ENCODE measurements at places on chromosomes 7 and 10.
A peak's percentile ranks its signal among the peaks of the same experiment; 100 is the strongest.

DNA sequence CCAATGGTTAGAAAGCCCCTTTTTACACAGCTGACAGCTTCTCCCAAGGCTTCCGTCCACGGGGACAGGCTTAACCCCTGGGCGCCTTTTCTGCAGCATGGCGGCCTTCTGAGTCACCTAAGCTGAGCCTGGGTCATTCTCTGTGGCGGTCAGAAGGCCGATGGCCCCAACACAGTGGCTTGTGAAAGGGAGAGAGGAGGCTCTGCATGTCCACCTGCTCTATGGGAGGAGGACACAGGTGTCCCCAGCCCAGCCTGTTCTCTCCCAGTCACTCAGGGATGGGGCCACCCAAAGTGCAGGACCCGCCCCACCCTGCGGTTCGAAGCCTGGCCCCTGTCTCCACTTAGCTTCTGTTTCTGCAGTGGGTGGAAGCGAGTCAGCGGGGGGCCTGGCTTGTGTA, 20.4 kb upstream of the TTYH3 start:
- DNase-seq = no peak

DNA sequence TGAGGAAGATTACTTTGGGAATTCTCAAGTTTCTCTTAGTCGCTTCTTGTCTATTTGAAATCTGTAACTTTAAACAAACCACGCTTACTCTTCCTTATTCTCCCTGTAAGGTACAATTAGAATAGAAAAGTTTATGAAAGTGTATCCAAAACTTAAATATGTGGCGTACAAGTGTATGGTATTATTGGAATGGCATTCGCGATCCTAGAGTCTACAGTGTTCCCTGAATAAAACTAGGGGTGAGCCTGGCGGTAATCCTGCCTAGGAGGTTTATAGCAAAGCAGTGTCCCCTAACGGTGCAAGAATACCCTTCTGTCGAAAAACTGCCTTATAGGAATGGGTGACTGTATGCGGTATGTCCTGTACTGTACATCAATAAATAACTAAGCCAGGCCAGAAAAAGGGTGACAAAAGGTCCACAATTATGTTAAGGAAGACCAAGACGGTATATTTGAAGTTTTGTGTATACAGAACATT, 1.2 kb downstream of the TASOR2 start:
- no peak for DNase-seq

DNA sequence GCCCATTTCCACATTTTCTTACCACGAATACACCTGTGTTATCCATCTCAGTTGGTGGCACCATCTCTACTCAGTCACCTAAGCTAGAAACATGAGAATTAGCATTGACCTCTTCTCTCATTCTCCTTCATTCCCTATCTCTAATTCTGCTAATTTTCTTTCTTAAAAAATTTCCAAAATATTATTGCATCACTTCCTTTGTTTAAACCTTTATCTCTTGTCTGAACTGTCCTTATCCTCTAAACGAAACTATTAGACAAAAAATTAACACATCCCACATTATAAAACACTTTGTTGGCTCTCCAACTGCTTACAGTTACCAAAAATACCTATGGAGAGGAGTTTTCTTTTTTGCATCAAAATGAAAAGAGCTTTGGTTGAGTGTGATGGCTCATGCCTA, 18.3 kb downstream of the TAF3 start:
- DNase-seq = no peak

DNA sequence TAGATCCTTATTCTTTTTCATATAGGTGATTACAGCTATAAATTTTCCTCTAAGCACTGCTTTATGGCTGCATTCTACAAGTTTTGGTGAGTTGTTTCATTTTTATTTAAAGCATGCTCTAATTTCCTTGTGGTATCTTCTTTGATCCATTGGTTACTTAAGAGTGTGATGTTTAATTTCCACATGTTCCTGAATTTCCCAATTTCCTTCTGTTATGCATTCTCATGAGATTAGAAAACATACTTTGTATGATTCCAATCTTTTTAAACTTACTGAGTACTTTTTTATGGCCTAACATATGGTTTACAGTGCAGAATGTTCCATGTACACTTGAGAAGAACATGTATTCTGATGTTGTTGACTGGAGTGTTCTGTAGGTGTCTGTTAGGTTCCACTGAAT, 53.4 kb downstream of the MYL10 start:
- DNase-seq = no peak

DNA sequence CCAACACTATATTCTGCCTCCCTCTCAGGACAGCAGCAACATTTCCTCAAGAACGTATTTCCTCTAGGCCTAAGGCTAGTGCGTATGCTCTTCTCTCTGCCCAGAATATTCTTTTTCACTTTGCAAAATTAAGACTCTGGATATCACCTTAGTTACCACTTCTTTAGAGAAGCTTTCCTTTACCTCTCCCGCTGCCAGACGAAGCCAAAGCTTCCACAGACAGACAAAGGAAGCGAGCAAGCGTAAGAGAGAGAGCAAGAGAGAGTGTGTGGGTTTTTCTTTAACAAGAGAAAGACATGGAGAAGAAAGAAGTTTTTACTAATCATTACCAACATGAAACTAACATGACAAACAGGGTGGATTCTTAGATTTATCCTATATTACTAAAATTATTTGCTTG, 64.1 kb downstream of the P4HA1 start:
- no peak for DNase-seq

DNA sequence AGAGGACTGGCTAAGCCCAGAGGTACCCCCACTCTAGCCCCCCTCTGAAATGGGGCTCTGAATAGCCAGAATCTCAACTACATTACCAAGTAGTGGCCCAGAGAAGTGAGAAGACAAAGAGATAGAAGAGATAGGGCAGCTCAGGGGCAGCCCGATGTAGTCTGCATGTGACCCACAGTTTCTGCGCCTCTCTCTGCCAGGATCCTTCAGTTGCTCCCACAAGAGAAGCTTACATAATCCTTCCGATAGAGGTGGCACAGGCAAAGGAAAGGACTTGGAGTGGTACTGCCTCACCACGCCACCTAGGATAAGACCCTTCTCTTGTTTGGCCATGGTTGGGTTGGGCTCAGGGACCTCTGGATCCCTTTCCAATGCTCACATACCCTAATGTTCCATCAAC, 5.4 kb upstream of the PDE1C start:
- DNase-seq = no peak

DNA sequence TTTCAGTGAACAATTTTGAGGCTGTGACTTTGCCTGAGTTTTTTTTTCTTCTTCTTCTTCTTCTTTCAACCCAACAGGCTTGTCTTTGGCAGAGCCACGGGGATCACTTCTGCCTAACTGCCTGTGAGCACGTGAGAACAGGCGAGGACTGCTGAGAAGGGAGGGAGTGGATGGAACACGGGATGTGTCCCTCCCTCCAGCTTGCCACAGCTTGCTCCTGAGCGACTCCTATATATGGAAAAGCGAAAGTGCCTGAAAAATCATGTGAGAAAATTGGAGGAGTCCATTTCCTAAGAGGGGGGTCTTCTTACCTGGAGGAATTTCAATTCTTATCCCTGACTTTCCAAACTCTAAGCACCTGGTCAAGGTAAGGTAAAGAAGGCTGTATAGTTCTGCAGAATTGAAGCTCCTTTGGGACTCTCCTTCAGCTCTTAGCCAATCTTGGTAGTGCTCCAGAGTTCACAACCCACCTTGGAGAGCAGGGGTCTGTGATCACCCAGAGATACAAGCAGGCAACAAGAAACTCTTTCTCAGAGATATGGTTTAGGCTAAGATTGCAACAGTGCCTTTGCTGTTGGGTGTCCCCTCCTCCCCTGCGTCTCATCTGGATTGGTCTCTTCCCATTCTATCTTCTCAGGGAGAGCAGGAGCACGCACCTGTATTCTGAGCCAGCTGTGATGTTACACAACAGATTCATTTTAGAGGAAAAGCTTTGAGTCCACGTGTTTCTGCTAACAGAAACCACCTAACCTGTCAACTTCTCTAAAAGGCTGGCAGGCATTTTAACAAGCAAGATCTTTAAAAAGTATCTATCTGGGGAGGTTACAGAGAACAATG, at the start of gene MAT1A:
Gene MAT1A (minus strand): TSS at position 208 of the 837 bp plus-strand sequence. CDS start 235 bp downstream, outside the sequence.
- DNase-seq = no peak

DNA sequence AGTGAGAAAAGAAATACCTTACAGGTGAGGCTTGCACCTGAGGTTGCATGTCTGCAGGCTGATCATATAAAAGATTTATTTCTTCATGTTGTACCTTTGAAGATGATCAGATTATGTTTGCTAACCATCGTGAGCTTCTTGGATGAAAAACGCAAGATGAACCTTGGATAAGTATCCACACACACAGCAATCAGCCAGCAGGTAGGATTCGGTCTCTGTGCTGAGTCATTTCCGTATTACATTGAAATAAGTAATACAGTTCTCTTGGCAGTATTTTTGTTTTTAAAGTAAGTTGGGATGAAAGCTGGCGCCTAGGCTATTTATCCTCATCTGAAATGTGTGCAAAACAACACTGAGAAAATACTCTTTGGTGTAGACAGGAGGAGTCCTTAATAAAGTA, 109.0 kb upstream of the PRKCQ start:
- DNase-seq = no peak

DNA sequence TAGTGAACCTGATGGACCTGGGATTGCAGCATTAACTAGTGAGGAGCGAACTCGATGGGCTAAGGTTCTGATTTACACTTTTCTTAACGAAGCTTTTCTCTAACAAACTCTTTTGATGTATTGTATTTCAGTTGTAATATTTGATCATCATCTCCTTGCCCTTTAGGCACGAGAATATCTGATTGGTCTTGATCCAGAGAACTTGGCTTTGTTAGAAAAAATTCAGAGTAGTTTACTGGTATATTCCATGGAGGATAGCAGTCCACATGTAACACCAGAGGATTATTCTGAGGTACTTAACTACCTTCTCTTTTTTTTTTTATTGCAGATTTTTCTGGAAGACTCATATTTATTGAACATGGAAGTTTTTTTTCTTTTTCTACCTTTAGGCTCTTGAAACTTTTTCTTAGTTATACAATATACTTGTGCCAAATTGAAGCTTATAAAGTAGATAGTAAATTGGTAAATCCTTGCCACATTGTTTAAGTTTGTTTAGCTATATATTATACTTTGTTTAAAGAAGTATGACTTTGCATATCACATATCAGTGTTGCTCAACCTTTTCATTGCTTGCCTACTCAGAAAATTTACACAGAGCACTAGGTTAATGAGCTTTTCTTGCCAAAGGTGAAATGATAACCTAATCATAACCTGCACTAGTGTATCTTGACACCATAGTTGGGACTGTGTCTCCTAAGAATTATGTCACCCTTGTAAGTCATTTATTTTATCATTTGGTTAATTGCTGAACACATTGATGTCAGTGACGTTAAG, 30.4 kb downstream of the CROT start:
- no peak for DNase-seq

GRCh38 chr7:36291387-36292316, 98.0 kb upstream of the ANLN start:
- no peak for DNase-seq

GRCh38 chr7:98199131-98199530, 12.1 kb upstream of the BHLHA15 start:
- DNase-seq = no peak

- DNase-seq = no peak
Measured at GRCh38 chr7:111588065-111588433, 25.8 kb upstream of the IMMP2L start.

GRCh38 chr7:12716134-12716681, 28.8 kb downstream of the ARL4A start:
- no peak for DNase-seq

DNA sequence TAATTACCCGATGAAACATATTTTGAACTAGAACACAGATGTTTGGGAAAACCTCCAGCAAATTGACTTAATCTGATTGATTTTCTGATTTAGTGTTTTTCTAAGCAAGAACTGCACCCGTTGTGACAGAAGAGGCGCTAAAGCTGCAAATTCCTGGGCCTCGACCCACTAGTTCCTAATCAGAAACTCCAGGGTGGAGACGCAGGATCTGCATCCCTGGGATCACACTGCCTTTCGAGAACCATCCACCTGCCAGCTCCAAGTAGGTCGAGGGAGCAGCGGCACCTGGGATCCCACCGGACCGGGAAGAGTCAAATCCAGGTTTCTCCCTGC, 136.8 kb upstream of the CDCA7L start:
- no peak for DNase-seq

DNA sequence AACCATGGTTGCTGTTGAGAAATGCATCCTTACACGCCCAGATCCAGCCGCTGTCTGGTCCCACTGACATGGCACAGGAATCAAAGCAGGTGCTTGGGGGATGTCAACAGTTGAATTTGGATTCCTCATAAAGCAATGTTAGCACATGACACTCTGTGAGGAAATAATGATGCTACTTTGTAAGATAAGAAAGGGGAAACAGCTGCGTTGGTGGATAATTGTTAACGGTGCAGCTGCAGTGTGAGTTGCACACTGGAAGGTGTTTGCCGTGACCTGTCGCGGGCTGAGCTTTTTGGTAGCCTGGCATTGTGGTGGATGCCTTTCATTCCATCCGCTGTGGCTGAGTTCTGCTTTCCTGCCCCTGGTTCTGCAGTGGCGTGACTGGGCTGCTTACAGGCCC, 113.9 kb downstream of the MGMT start:
- DNase-seq = no peak

GRCh38 chr7:158587162-158588084, at the start of gene PTPRN2:
PTPRN2 (minus strand) TSS chr7:158587823.
- peak; percentile 41 for DNase-seq

GRCh38 chr7:94094298-94094697, 90.1 kb upstream of the BET1 start:
- no peak for DNase-seq

DNA sequence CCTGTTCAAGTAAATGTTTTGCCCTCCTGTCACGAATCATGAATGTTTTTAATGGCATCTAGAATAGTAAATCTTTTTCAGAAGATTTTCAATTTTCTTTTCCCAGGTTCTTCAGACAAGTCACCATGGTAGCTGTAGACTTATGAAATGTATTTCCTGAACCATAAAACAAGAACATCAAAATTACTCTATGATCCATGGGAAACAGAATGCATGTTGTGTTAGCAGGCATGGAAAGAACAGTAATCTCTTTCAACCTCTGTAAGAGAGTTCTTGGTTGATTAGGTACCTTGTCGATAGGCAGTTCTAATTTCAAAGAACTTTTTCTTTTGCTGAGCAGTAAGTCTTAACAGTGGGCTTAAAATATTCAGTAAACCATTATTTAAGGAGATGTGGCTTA, 17.6 kb downstream of the AKR1C1 start:
- no peak for DNase-seq

- no peak for DNase-seq
Measured at GRCh38 chr10:87960230-87960629, 96.8 kb downstream of the PTEN start.

GRCh38 chr10:68829521-68829920, 2.2 kb downstream of the STOX1 start:
- no peak for DNase-seq

GRCh38 chr7:30367561-30367960, 83.2 kb downstream of the ZNRF2 start:
- no peak for DNase-seq

GRCh38 chr10:3861795-3862194, 76.8 kb upstream of the KLF6 start:
- no peak for DNase-seq
